ENCODE measurements at places on chromosomes 7 and 10. TPM values are rescaled to one million over a fixed set of nuclear protein-coding genes. Genes with fewer than 3 reads are reported as not detected.

DNA sequence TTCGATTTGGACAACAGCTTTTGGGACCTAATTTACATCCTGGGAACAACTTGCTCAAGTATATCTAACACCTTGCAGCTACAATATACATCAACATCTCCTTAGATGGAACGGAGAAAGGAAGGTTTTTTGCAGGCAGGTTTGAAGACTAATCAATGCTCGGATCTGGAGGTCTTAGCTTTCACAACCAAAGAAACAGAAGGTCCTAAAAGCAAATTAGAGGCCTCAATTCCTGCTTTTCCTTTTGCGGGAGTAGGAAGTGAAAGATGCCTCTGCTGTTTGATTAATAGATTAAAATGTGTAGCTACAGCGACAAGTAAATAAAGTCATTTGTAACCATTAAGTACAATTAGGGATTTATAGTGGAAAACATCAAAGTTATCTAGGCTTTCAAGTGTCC, 3.7 kb upstream of the SP8 start:
- no peak for DNase-seq

- DNase-seq = no peak
Observed at GRCh38 chr7:19062216-19062615, 55.2 kb downstream of the TWIST1 start.

DNA sequence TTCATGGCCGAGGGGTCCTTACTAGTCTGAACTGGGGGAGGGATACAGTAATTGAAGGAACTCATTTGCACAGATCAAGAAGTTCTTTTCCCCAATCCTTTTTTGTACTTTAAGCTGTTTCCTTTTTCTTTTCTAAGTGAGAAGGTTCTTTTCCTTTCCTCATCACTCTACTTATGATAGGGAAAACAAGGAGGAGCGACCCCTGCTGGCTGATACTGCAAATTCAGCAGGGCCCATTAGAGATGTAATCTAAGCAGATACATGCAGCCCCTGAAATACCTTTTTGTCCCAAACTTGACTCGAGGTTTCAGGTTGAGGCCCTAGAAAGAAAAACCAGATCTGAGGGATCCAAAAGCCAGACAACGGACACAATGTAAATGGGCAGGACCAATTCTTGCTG, 305.5 kb downstream of the DNAJB9 start:
- no peak for DNase-seq

- no peak for DNase-seq
Observed at GRCh38 chr7:47931005-47932004, 17.0 kb downstream of the PKD1L1 start.

The HOXA5 gene
- not detected for polyA plus RNA-seq

- no peak for DNase-seq
Observed at GRCh38 chr10:74988832-74989561, 122.5 kb upstream of the SAMD8 start.

The SPDYE1 gene
- 0.07 TPM for polyA plus RNA-seq

The CAV2 gene
- not detected for polyA plus RNA-seq

The ZRANB1 gene
- 10.5 TPM for polyA plus RNA-seq
